ENCODE measurements at places on chromosomes 7 and 10.

GRCh38 chr7:30448461-30449189, 30.0 kb downstream of the NOD1 start:
- no peak for DNase-seq

GRCh38 chr7:112484671-112485167, 3.9 kb downstream of the LSMEM1 start:
- DNase-seq, result no peak

DNA sequence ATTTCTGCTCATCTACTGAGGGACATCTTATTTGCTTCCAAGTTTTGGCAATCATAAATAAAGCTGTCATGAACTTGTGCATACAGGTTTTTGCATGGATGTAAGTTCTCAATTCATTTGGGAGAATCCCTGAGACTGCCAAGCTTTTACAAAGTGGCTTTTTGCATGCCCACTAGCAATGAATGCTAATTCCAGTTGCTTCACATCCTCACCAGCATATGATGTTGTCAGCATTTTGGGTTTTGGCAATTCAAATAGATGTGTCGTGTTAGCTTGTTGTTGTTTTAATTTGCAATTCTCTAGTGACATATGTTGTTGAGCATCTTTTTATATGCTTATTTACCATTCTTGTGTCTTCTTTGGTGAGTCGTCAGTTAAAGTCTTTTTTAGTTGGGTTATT, 57.2 kb downstream of the RAB18 start:
- DNase-seq, result no peak

DNA sequence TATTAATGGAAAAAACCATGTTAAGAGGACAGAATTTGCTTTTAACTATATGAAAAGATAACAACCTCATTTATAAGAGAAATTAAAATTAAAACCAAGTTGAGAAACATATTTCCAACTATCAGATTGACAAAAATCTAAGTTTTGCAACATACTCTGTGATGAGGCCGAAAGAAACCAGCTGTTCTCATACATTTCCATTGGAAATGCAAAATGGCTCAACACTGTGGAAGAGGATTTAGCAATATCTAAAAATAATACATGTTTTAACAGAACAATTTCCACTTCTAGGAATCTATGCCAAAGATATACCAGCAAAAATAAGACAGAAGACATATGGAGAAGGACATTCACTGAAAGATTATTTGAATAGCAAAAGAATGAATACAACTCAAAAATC, 268.8 kb downstream of the DYNC1I1 start:
- no peak for DNase-seq

DNA sequence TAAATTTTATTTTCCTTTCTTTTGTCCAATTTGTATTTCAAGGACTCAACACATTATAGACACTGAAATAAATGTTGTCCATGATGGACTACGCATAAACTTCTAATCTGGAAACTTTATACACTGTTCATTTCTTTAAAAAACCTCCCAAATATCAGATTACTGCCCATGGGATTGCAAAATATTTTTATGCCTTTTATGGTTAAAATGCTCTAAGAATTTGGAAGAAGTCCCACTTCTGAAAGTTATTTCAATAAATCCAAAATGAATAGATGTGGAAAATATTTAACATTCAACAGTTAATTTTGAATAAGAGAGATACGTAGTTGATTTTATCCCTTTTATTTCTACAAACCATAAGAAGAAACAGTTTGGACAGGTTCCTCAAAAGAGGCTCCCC, 46.1 kb downstream of the CABCOCO1 start:
- no peak for DNase-seq
